ENCODE measurements at places on chromosomes 4 and X. TPM values are rescaled to one million over a fixed set of nuclear protein-coding genes. Genes with fewer than 3 reads are reported as not detected.

The HTR2C gene
- not detected for total RNA-seq

The IGFBP7 gene
- 377 TPM for total RNA-seq

The ADH1B gene
- total RNA-seq, result 1.2 TPM

The GAGE1 gene
- not detected for total RNA-seq

The HS6ST2 gene
- 1.3 TPM for total RNA-seq

The PLCXD1 gene
- total RNA-seq, result 9.6 TPM

The USP11 gene
- total RNA-seq, result 24.0 TPM

The AWAT2 gene
- total RNA-seq, result 0.32 TPM

The FAM47E gene
- total RNA-seq, result not detected

The CXCL13 gene
- total RNA-seq, result not detected

The CNGA1 gene
- not detected for total RNA-seq

The PLP1 gene
- total RNA-seq, result not detected

The NBDY gene
- total RNA-seq, result 3.3 TPM

The GAGE13 gene
- total RNA-seq, result not detected

The NDST4 gene
- not detected for total RNA-seq

The HSD17B13 gene
- not detected for total RNA-seq

The SYTL4 gene
- total RNA-seq, result 20.4 TPM

The CTAG1A gene
- total RNA-seq, result not detected

The TIMP1 gene
- 35.4 TPM for total RNA-seq

The OTUD6A gene
- not detected for total RNA-seq

The ZC4H2 gene
- total RNA-seq, result 4.9 TPM

The PLA2G12A gene
- 14.9 TPM for total RNA-seq

The GC gene
- total RNA-seq, result not detected

The SAGE1 gene
- total RNA-seq, result not detected

The TRIML1 gene
- not detected for total RNA-seq

Measured in epithelial cell of umbilical artery (primary cell).